Memory B cell (primary cell): ENCODE measurements at places on chromosomes 6 and 20.

DNA sequence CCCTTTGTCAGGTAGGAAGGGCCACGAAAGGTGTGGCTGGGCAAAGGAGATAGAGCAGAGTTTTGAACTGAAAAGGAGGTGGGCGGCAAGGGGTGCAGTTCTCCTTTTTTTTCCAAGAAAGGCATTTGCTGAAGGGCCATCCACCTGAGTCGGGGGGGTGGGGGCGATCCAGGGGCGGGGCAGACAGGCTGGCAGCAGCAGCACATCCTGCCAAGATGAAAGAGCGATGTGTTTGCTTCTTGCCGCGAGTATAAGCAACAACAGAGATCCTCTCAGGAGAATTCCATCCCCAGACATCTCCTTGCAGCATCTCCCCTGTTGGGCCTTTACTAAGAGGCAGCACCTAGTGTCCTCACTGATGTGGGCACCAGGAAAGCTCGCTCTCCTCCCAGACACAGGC lies 516.5 kb downstream of the CD83 start:
- H3K27ac ChIP-seq, result peak overlapping the region; percentile 28
- H3K4me3 ChIP-seq, result peak overlapping the region; percentile 5
- H3K36me3 ChIP-seq, result no peaks in the 10 kb centered on the region
- DNase-seq, result no peak
- H3K4me1 ChIP-seq, result peaks cover 48% of the 10 kb centered on the region
- no peaks in the 10 kb centered on the region for H3K27me3 ChIP-seq

DNA sequence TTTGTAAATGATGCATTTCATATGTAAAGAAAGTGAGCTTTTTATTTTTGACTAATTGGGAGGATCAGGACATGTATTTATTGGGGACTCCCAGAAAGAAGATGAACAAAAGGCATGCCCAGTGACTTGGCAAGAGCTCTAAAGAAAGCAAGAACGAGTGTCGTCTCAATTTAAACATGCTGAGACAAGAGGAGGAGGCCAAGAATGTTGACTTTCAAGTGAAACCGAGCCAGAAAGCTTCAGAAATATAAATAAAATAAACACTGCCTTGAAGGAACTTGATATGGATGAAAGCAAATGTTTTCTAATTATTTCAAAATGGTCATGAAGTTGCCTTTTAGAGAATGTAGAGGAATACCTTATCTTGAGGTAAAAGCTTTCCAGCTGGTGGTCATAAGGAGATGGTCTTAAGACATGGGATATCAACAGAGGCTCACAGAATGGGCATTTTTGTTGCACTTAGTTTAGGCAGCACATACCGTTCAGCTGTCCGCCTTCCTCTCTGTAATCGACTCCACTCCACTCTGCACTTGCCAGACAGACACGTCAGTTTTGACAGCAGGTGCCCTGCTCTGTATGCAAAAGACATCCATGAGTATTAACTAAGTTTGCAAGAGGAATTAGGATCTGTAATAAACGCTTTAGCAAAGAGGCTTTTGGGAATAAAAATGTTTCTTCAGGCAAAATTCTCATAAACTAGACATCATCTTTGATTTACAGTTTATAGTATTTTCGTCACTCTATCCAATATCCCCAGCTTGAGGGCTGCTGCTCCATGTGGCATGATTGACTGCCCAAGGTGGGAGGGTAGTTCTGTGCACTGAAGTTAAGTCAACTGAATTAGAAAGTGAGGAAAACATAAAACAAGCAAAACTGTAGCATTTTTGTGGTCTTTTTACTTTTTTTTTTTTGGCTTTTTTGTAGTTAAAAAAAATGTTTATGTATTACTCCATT lies 613.1 kb downstream of the PKHD1 start:
- DNase-seq, result no peak
- H3K4me1 ChIP-seq, result no peaks in the 10 kb centered on the region
- no peak overlapping the region for H3K4me3 ChIP-seq
- no peak overlapping the region for H3K27ac ChIP-seq
- no peaks in the 10 kb centered on the region for H3K27me3 ChIP-seq

DNA sequence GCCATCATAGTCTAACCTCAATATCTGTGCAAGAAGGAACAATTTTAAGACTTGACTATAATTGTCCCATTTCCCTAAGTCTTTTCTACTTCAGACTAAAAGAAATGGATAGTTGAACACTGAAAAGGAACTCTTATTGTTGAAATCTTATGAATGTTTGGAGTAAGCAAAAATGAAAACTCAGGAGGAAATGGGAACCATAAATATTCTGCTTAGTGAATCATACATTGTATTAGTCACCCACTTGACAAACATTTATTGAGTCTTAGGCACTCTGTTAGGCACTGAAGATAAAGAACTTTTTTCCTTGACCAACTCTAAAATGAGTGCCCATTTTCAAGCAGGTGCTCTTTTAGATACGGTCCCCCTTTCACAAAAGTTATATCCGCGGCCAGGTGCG lies 8.7 kb downstream of the CCDC170 start:
- H3K27ac ChIP-seq, result no peak overlapping the region
- H3K36me3 ChIP-seq, result no peaks in the 10 kb centered on the region
- no peak overlapping the region for H3K4me3 ChIP-seq
- H3K27me3 ChIP-seq, result peaks cover 5% of the 10 kb centered on the region

- peaks cover 4% of the 10 kb centered on the region for H3K4me1 ChIP-seq
- H3K4me3 ChIP-seq, result no peak overlapping the region
- peak overlapping the region; percentile 10 for H3K27ac ChIP-seq
Observed at GRCh38 chr20:48609491-48609978, 218.3 kb downstream of the PREX1 start.
